ENCODE measurements at places on chromosomes 12 and 14.

- no peak for DNase-seq
Measured at GRCh38 chr12:63020269-63020668, 85.3 kb upstream of the PPM1H start.

DNA sequence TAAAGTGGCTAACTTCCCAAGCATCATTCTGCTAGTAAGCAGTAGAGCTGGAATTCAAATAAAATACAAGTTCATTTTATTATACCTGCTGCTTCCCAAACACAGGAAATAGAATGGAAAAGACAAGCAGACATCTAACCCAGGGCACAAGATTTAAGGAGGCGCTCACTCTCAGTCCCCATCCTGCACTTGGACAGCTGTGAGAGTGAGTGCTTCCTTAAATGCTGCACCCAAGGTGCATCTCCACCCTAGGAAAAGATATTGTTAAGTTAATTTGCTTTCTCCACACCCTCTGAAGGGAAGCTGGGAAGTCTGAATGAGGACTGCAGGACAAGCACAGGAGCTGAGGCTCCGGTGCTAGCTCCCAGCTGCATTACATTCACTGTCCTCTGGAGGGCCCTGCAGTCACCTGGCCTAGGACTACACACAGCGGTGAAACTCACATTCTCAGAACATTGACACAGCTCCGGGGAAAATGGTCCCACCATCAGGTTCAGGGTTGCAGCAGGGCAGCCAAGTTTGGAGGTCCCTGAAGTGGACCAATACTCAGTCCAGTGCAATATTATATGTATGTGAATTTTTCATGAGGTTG is 14.2 kb downstream of the HEBP1 start:
- DNase-seq = peak; percentile 28

GRCh38 chr14:92253381-92253894 is 69.5 kb upstream of the SLC24A4 start:
- no peak for DNase-seq

- DNase-seq = no peak
Measured at GRCh38 chr12:122004633-122005071, 17.0 kb upstream of the BCL7A start.

DNA sequence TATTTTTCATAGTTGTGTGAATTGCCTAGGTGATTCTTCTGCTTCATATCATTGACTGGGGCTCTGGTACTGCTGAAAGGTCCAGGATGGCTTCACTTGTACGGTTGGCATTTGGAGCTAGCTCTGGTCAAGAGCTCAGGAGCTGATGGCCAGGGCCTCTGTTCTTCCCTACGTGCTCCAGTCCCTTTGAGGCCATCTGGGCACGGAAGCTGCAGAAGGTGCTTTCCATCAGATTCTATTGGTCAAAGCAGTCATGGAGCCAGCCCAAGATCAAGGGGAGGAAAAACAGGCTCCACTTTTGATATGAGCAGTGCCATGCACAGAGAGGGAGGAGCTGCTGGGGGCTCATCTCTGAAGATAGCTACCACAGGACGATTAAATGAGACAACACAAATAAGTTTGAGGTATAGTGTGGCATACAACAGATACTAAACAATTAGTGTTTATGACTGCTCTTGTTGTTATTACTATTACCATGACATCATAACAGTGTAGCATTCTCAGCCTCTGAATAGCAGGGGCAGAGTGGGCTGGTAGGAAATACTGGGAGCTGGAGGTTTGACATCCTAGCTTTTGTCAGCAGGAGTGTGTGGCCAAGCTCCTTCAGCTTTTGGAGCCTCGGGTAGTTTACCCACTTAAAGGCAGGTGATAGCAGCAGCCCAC is 10.4 kb downstream of the KRT83 start:
- DNase-seq = no peak

GRCh38 chr12:93115198-93115601 is 186.1 kb upstream of the EEA1 start:
- no peak for DNase-seq

DNA sequence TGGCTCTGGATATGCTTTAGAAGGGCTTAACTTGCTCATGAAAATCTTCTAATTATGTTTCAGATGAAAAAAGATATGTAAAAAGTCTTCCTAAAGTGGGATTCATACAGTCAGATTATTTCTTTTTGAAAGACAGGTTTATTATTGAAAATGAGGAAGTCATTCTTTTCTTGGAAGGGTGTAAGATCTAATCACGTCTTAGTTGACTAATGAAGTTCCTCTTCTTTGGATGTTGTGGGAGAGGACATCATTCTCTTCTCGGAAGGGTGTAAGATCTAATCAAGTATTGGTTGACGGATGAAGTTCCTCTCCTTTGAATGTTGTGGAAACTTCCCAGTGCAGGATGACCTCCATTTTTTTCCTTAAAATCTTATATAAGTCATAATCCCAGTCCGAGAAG is 74.9 kb downstream of the ALG10 start:
- DNase-seq = no peak

- no peak for DNase-seq
Measured at GRCh38 chr14:58826845-58827686, 189.3 kb downstream of the DACT1 start.

GRCh38 chr14:30507209-30507608 is 51.7 kb upstream of the G2E3 start:
- no peak for DNase-seq

GRCh38 chr12:7219599-7220243 is 30.2 kb downstream of the PEX5 start:
- peak; percentile 78 for DNase-seq

DNA sequence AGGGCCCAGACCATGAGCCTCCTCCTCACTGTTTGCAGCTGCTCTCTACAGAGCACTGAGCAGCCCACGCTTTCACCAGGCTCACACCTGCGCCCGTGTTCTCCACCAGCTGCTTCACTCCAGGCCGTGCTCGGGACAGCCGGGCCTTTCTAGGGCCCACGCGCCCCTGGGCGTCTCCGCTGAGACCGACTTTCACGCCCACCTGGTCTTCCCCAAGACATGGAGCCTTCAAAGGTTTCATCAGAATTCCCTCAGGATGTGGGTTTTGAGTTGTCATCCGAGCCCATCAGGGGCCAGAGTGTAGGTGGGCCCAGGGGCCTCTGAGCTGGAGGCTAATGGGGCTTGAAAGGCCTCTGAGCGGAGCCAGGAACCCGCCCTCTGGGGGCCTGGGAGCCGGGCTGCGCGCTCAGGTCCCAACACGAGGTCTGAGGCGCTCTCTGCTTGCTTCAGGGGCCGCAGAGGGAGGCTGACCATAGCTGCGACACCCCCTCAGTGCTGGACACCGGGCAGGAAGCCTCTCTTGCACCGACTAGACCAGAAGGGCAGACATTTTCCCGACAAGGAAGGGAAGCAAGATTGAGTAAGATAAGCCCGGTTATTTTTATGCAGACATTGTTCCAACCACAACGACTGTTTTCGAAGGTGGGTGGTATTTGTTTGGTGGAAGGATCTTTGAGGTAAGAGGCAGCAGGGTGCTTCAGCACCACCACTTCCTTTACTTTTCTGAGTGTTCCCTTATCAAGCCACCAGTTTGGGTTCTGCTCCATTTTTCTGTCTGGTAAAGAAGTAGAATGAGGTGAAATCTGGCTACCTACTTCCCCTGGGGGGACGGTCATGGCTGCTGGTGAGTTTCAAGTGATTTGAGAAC is 125.0 kb upstream of the FUT8 start:
- DNase-seq = no peak
